ENCODE measurements at places on chromosomes 2 and 18.

DNA sequence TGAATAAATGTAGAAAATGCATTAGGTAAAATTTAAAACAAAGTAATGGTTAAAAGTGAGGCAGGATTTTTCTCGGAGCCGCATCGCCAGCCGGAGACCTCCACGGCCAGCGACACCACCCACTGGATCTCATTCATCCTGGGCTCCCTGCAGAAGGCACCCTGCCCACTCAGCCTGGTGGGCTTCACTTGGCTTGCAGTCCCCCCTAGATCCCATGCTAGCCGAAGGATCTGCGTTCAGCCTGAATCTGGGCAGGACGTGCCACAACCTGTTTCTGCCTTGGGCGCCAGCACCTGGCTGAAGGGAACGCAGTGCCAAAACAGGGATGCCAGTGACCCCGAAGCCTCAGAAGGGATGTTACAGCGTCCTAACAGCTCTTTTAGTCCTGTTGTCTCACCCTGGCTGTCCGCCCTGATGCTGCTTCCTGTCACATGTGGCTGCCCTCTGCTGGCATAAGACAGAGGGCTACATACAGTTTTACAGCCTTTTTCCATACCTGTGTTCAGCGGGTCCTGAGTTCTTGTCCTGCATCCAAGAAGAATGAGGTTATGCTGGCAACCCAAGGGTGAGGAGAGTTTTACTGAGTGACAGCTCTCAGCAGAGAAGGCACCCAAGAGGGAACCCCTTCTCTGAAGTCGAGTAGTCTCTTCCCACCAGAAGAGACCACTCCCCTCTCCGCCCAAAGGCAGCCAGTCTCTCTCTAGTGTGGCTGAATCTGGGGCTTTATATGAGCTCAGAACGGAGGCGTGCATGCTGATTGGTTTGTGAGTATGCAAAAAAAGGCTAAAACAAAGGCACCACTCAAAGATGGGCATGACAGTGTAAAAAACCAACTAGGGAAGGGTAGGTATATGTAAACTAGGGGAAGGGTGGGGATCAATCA, 173.1 kb upstream of the GYPC start:
- no peak for DNase-seq

DNA sequence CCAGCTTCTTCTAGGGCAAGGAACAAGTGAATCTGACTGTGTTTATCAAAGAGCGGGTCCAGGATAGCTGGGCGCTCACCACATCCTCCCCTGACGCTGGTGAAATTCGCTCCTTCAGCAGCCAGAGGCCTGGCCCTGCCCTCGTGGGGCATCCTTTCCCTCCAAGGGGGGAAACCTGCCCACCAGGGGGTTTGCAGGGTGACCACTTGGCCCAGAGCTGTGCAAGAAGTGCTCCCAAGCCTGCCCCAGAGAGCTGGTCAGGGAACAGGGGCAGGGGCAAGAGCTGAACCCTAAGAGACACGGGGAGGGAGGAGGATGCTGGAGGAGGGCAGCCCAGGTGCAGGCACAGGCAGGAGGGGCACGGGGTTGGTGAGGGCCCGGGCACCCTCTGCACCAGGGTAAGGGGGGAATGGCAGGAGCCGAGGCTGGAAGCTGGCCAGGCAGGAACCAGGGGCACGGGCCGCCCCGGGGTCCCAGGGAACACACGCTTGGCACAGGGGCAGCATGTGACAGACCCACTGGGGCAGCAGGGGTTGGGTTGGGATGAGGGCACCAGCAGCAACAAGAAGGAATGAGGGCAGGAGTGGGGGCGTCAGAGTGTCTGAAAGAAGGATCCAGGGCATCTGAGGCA, 2.8 kb upstream of the GPR55 start:
- no peak for DNase-seq

GRCh38 chr18:43314941-43315340, 37.7 kb upstream of the SYT4 start:
- DNase-seq: no peak

DNA sequence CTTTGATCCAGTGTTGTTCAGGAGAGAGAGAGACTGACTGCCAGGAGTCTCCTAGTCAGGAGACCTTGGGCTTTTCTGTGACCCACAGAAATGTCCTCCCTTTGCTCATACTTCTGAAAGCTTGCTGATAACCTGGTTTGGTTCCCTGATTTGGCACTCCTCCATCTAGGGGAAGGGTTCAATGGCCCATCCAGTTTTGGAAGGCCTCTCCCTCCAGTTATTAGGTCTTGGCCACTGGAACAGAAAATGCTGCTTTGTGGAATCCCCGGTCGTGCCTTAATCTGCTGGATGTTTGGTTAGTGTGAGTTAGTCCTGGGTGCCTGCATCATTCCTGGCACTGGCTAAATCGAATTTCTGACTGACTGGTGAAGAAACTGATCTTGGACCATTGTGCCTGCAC, 35.7 kb downstream of the KDM3A start:
- no peak for DNase-seq

GRCh38 chr2:85611217-85611704, 605 bp downstream of the C2orf68 start:
- no peak for DNase-seq

- DNase-seq: no peak
Measured at GRCh38 chr2:199806179-199806578, 44.8 kb downstream of the FTCDNL1 start.

GRCh38 chr2:102660070-102660469, 40.7 kb downstream of the SLC9A2 start:
- no peak for DNase-seq

GRCh38 chr2:176177580-176178037, 10.9 kb upstream of the HOXD1 start:
- no peak for DNase-seq

DNA sequence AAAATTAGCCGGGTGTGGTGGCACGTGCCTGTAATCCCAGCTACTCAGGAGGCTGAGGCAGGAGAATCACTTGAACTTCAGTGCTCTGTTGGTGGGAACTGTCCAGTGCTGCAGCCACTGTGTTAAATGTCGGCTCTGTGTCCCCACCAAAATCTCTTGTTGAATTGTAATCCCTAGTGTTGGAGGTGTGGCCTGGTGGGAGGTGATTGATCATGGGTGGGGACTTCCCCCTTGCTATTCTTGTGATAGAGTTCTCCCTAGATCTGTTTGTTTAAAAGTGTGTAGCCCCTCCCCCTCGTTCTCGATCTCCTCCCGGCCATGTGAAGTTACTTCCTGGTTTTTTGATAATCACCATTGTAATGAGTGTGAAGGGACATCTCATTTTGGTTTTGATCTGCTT, 9.8 kb upstream of the RPL31 start:
- DNase-seq: no peak

- DNase-seq: no peak
Measured at GRCh38 chr2:206083602-206084438, 2.2 kb downstream of the INO80D start.

- DNase-seq: no peak
Measured at GRCh38 chr2:105890111-105890510, 145.4 kb downstream of the NCK2 start.

DNA sequence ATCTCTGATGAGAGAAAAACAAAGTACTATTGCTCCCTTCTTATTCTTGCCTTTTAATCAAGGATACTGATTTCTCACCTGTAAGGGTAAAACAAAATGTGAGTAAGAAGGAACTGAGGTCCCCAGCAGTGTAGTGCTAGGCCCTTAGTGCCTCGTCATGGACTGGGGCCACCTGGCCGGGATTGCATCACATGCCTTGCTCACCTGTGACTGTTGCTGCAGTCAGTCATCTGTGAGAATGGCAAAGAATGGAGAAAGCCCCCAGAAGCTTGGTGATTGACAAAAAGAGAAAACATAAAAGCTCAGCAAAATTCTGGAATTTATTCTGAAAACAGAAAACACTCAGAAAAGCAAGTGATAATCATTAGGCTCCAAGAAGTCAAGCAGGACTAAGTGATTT, 63.4 kb downstream of the SPATS2L start:
- no peak for DNase-seq

DNA sequence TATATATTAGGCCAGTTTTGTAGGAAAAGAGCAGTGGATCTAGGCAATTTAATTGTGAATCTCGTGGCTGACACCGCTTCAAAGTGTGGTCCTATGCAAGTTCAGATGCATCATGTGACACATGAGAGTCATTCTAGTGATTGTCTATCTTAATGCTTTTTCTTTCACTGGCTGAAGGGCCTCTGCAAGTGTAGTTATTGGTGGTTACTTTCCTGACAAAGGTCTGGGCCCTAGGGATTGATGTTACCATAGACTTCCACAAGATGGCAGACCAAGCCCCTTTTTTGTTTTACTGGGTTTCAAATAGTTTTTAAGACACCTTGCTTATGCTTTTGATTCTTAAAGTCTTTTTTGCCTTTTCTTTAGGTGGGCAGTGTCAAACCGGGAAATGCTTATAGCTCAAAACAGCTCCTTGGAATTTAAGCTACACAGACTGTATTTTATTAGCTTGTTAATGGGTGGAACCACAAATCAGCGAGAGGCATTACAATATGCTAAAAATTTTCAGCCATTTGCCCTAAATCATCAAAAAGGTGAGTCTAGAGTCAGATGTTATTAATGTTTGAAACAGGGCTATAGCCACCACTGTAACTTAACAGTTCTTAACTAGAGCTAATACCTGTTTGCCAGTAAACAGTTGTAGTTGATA, 25.9 kb downstream of the CD8A start:
- DNase-seq: no peak

DNA sequence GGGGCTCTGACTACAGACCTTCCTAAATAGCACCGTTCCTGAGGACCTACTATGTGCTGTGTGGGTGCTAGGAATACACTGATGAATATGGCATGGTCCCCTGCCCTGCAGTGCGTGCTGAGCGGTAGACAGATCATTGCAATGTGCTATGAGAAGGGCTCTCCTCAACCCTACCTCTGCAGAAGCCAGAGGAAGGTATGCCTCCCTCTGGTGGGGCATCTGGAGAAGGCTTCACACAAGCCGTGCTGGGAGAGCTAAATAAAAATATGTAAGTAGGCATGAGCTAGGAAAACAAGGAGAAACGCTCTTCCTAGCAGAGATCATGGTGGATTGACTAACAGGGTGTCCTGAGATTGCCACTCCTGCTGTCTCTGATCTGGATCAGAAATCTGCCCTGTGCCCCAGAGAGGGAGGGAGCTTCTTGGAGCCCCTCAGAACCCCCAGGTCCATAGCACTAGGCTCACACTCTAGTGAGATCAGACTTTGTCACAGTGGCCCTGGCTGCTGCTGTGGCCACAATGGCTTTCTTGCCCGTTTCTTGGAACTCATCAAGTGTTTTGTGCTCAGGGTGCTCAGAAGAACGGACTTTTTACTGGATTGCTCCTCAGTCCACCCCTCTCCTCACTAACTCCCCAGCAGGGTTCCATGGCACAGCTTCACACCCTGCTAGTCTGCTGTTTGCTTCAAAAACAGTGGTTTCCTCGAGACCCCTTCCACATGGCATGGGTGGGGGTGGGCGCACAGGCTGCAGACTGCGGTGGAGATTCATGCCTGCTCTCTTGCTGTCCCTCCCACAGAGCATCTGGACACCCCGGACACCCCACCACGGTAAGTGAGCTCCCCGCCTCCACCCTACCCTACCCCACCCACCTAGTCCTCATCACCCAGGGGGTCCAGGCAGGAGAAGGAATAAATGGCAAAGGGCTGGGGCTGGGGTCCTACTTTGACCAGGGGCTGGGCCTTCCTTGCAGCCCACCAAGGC, 14.2 kb downstream of the SIGLEC15 start:
- no peak for DNase-seq

- DNase-seq: no peak
Measured at GRCh38 chr2:171702781-171703556, 15.7 kb downstream of the DYNC1I2 start.

DNA sequence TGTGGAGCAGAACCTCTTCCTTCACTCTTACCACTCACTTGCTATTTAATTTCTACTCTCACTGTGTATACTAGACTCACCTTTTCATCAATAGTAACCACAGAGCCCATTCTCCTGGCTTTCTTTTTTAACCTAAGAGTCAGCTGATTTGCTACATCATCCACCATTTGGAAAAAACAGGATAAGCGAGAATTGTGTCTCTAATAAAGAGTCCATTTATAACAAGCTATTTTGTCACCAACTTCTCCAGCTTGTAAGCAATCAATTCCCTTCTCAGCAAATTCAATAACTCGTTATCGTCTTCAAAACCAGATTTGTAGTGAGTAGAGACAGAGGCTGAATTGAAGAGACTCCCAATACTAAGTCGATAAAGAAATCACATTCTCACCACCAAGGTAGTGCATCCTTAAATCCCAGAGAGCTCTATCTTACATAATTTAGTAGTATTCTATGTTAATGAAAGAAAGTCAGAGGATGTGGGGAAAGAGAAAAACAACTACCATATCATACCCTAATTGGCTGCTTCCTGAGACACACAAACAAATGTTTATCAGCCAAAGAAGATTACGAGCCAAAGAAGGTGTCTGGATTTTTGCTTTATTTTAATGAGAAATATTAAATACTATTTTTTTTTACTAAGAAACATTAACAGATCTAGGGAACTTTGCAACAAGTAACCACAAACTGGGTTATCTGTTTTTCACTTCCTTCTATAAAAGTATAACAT, 52.5 kb upstream of the SPTBN1 start:
- no peak for DNase-seq

GRCh38 chr2:236641051-236641726, 71.6 kb downstream of the ACKR3 start:
- no peak for DNase-seq

DNA sequence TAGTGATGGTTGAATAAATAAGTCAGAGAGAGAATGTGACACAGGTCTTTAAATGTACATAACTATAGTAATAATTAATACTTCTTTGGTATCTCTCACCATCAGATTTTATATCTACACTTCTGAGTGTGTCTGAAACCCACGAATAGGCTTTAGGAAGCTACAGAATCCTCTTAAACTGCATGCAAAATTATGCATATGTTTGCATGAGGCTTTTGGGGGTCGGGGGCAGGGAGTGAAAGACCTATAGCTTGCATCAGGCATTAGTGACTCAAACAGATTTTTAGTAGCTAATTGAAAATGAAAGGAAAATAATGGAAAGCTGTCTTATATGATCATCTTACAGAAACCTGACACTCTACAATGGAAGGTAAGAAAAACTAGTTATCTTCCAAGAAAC, 14.9 kb downstream of the LRPPRC start:
- DNase-seq: no peak

DNA sequence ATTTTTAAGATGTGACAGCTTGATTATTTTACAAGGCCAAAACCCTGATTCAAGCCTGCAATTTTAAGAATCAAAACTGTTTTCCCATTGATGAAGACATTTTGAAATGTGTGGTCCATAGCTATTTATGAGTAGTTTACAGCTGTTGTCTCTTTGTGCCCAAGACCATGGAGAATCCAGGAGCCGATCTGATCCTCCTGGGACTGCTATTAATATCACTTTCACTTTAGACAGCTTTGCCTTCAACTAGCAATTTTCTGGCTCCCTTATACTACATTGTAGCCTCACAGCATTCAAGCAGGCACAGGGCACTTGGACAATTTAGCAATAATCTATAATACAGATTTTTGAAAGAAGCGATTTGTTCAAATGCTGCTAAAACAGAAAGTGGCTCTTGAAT, 172.9 kb downstream of the SLC8A1 start:
- DNase-seq: no peak

DNA sequence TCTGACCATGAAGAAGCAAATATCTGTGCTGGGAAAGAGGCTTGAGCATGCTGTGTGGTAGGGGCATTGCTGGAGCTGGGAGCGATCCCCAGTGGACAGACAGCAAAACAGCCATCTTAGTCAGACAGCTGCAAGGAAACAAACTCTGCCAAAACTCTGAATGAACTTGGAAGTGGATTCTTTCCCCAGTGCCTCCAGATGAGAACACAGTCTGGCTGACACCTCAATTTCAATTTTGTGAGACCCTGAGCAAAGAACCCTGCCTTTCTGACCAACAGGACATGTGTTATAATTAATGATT, 23.2 kb upstream of the FAP start:
- no peak for DNase-seq

Measured in stimulated activated CD4-positive, alpha-beta T cell treated with anti-CD3 and anti-CD28 coated beads, TNF-alpha, amount 100 ng/mL, for 1 hour (primary cell).